ENCODE measurements at places on chromosomes 5 and 9. TPM values are rescaled to one million over a fixed set of nuclear protein-coding genes. Genes with fewer than 3 reads are reported as not detected.

The SOX30 gene
- 0.18 TPM for total RNA-seq

The MRPL22 gene
- total RNA-seq = 24.2 TPM

The FBP2 gene
- not detected for total RNA-seq

The NEURL1B gene
- 13.2 TPM for total RNA-seq

The GARNL3 gene
- total RNA-seq = 87.7 TPM

The PTPRD gene
- 323 TPM for total RNA-seq

The SPDL1 gene
- 27.4 TPM for total RNA-seq

The GABRA1 gene
- total RNA-seq = 34.5 TPM

The LRRC70 gene
- total RNA-seq = 8.0 TPM
